Peyer's patch (tissue), 4 donors: ENCODE measurements at places on chromosomes 13 and 19. TPM values are rescaled to one million over a fixed set of nuclear protein-coding genes. Genes with fewer than 3 reads are reported as not detected.

PLIN3 gene
- total RNA-seq, result 112 TPM

GJB6 gene
- total RNA-seq, result not detected

DNA sequence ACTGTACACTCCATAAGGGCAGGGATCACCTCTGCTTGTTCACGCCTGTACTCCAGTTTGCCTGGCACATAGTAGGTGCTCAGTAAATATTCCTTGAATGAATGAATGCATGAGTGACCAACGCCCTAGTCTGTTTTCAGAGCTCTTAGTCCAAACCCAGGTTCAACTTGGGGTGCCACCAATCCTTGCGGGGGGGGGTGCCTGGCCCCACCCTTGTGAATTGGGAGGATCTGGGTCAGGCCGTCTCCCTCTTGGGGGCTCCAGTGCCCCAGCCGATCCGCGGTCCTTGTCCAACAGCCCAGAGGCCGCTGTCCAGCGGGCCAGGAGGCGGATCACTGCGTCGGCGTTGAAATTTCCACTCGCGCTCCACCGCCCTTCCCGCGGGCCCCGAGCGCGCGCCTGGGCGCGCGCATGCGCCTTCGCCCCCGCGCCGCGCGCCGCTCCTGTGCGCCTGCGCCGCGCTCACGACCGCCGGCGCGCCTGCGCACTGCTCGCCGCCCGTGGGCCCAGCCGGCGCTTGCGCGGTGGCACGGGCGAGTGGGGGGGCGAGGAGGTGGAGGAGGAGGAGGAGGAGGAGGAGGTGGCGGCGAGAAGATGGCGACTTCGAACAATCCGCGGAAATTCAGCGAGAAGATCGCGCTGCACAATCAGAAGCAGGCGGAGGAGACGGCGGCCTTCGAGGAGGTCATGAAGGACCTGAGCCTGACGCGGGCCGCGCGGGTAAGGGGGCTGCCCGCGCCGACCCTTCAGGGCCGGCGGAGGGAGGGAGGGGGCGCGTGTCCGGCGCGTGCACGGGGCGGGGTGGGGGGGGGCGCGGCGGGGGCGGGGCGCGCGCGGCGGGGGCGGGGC is at the start of gene CRTC1:
TSS of gene CRTC1 (plus strand) at position 572 of the 849 bp plus-strand sequence. CDS start at position 595, 23 bp downstream.
- H3K4me3 ChIP-seq, result peak within 1 kb of the TSS; percentile 68
- H3K27ac ChIP-seq, result peak within 1 kb of the TSS; percentile 85
- peak; percentile 94 for DNase-seq
- H3K4me1 ChIP-seq, result peaks cover 22% of the 10 kb centered on the region

GRCh38 chr13:33544308-33544707 is 258.8 kb upstream of the STARD13 start:
- H3K27ac ChIP-seq, result peak overlapping the region; percentile 98
- H3K27me3 ChIP-seq, result no peaks in the 10 kb centered on the region

DNA sequence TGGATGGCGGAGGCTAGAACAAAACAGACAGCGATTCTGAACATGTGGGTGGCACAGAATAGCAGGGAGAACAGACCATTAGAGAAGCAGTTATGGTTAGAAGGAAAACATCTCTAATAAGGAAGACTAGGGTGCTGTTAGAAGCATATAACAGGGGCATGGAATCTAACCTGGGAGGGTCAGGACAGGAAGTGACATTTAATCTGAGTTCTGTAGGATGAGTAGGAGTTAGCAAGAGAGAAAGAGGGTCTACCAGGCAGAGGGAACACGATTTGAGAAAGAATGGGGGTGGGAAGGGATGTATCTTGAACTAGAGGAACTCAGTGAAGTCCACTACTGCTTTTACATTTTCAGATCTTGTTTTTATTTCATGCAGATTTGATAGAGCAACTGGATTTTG is 48.6 kb downstream of the B3GLCT start:
- no peak overlapping the region for H3K27ac ChIP-seq
- no peak overlapping the region for H3K4me3 ChIP-seq
- no peak for DNase-seq

DNA sequence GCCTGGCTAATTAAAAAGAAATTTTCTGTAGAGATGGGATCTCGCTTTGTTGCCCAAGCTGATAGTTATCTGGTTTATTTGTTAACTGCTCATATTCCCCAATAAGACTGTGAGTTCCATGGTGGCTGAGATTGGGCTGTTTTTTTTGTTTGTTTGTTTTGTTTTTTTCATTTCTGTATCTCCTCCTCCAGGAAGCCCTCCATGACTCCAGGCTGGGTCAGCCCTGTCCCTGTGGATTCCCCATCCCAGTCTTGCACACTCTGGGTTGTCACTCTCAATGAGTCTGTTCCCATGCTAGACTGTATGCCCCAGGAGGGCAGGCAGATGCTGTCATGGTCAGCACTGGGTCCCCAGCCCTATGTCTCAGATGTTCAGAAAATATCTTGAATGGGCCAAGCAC is 2.9 kb downstream of the EML2 start:
- H3K27ac ChIP-seq, result no peak overlapping the region
- H3K36me3 ChIP-seq, result no peaks in the 10 kb centered on the region
- no peaks in the 10 kb centered on the region for H3K4me1 ChIP-seq
- H3K4me3 ChIP-seq, result no peak overlapping the region
- no peaks in the 10 kb centered on the region for H3K27me3 ChIP-seq

DNA sequence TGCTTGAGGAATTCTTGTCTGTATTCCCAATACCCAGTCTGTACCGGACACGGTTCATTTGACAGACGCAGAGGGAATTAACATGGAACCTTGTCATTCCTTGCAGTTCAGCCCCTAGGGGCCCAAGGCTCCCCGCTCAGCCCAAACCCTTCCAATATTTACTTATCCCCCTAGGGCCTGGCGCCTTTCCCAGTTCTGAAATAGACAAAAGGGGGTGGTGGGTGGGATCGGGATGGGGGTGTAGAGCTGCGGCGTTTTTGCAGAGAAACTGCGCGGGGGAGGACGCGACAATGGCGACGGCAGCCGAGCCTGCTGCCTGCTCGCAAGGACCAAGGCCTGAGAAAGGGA is 583 bp downstream of the AKAP8L start:
- H3K27ac ChIP-seq, result peak overlapping the region; percentile 91
- no peaks in the 10 kb centered on the region for H3K27me3 ChIP-seq
- H3K4me1 ChIP-seq, result no peaks in the 10 kb centered on the region
- H3K36me3 ChIP-seq, result no peaks in the 10 kb centered on the region

GRCh38 chr19:36113894-36114720 is 568 bp downstream of the POLR2I start:
- H3K27me3 ChIP-seq, result no peaks in the 10 kb centered on the region
- H3K4me1 ChIP-seq, result peaks cover 22% of the 10 kb centered on the region
- peak overlapping the region; percentile 85 for H3K4me3 ChIP-seq
- no peak for DNase-seq

GRCh38 chr13:112592647-112593046 is 4.7 kb upstream of the TUBGCP3 start:
- no peaks in the 10 kb centered on the region for H3K4me1 ChIP-seq
- H3K27me3 ChIP-seq, result no peaks in the 10 kb centered on the region
- H3K4me3 ChIP-seq, result no peak overlapping the region
- no peak for DNase-seq
- H3K27ac ChIP-seq, result no peak overlapping the region

GRCh38 chr19:50490991-50491472 is 14.4 kb upstream of the GARIN5A start:
- DNase-seq, result no peak
- H3K4me1 ChIP-seq, result no peaks in the 10 kb centered on the region
- no peak overlapping the region for H3K4me3 ChIP-seq
- H3K27me3 ChIP-seq, result no peaks in the 10 kb centered on the region
